A549 treated with GW870086 at 1 μM for 4 hours (cell line): ENCODE measurements at places on chromosomes 6 and 20. TPM values are rescaled to one million over a fixed set of nuclear protein-coding genes. Genes with fewer than 3 reads are reported as not detected.

LRRC1 gene
- 4.7 to 6.3 TPM (median 5.8 TPM) in 5 replicates for total RNA-seq

SLC22A16 gene
- not detected in 5 replicates for total RNA-seq

VSX1 gene
- total RNA-seq, result 0.43 to 1.1 TPM (median 0.61 TPM) in 5 replicates

DOK5 gene
- total RNA-seq, result not detected in 5 replicates

CD164 gene
- 88.6 to 117 TPM (median 102 TPM) in 5 replicates for total RNA-seq

IFNGR1 gene
- 35.2 to 40.7 TPM (median 38.9 TPM) in 5 replicates for total RNA-seq

BTN1A1 gene
- not detected in 5 replicates for total RNA-seq

ZBTB46 gene
- total RNA-seq, result 0.66 to 0.86 TPM (median 0.78 TPM) in 5 replicates

C6orf58 gene
- total RNA-seq, result 0.24 to 0.25 TPM in 2 of 5 replicates, not detected in the others

NEDD9 gene
- 36.6 to 54.5 TPM (median 47.4 TPM) in 5 replicates for total RNA-seq

TAP1 gene
- 34.1 to 42.0 TPM (median 39.9 TPM) in 5 replicates for total RNA-seq

BPIFB2 gene
- total RNA-seq, result not detected in 5 replicates

HTR1E gene
- not detected in 5 replicates for total RNA-seq

CUL7 gene
- total RNA-seq, result 6.2 to 8.3 TPM (median 6.9 TPM) in 5 replicates

GSTA3 gene
- total RNA-seq, result not detected in 5 replicates

VWA7 gene
- total RNA-seq, result 1.2 to 2.0 TPM (median 1.5 TPM) in 5 replicates

PKHD1 gene
- total RNA-seq, result not detected in 5 replicates

PTCHD4 gene
- 0.05 to 0.06 TPM in 2 of 5 replicates, not detected in the others for total RNA-seq

SLC17A2 gene
- total RNA-seq, result not detected in 5 replicates

SLA2 gene
- 0.06 to 0.10 TPM in 2 of 5 replicates, not detected in the others for total RNA-seq

NKAIN4 gene
- 5.2 to 8.2 TPM (median 6.0 TPM) in 5 replicates for total RNA-seq

GABRR1 gene
- not detected in 5 replicates for total RNA-seq

NKX2-2 gene
- total RNA-seq, result not detected in 5 replicates

LINC00237 gene
- total RNA-seq, result not detected in 5 replicates

IL17A gene
- total RNA-seq, result not detected in 5 replicates

WFDC10B gene
- not detected in 5 replicates for total RNA-seq

CFB gene
- 1.6 to 3.3 TPM (median 2.4 TPM) in 5 replicates for total RNA-seq

PREX1 gene
- 10.7 to 13.0 TPM (median 12.3 TPM) in 5 replicates for total RNA-seq

FAM209B gene
- total RNA-seq, result 0.21 to 0.72 TPM (median 0.48 TPM) in 5 replicates

ANGPT4 gene
- total RNA-seq, result 0.06 to 0.07 TPM in 2 of 5 replicates, not detected in the others

PCMTD2 gene
- total RNA-seq, result 8.3 to 13.2 TPM (median 11.7 TPM) in 5 replicates

TINAG gene
- total RNA-seq, result not detected in 5 replicates

AKAP12 gene
- total RNA-seq, result 92.5 to 148 TPM (median 143 TPM) in 5 replicates

CLIC5 gene
- total RNA-seq, result 0.10 TPM in 1 of 5 replicates, not detected in the others

GPX5 gene
- total RNA-seq, result not detected in 5 replicates

SOX18 gene
- 1.7 to 2.6 TPM (median 2.2 TPM) in 5 replicates for total RNA-seq

SCRT2 gene
- not detected in 5 replicates for total RNA-seq

TFAP2D gene
- not detected in 5 replicates for total RNA-seq

MYBL2 gene
- total RNA-seq, result 68.0 to 83.7 TPM (median 78.8 TPM) in 5 replicates

IL20RA gene
- 0.03 to 0.06 TPM in 2 of 5 replicates, not detected in the others for total RNA-seq

CCN2 gene
- 57.9 to 92.2 TPM (median 70.8 TPM) in 5 replicates for total RNA-seq

NRSN1 gene
- total RNA-seq, result not detected in 5 replicates

PEX7 gene
- 4.7 to 6.1 TPM (median 5.1 TPM) in 5 replicates for total RNA-seq

EFCAB8 gene
- total RNA-seq, result not detected in 5 replicates

ZBTB22 gene
- 2.5 to 3.6 TPM (median 3.2 TPM) in 5 replicates for total RNA-seq

FAXC gene
- 6.1 to 7.4 TPM (median 6.8 TPM) in 5 replicates for total RNA-seq

ULBP2 gene
- total RNA-seq, result 2.1 to 4.2 TPM (median 3.6 TPM) in 5 replicates

DNPH1 gene
- total RNA-seq, result 79.1 to 97.6 TPM (median 96.2 TPM) in 5 replicates

BPIFB1 gene
- 0.08 to 0.10 TPM in 2 of 5 replicates, not detected in the others for total RNA-seq

IMPG1 gene
- total RNA-seq, result not detected in 5 replicates

BNIP5 gene
- 0.06 TPM in 1 of 5 replicates, not detected in the others for total RNA-seq

SRC gene
- 134 to 164 TPM (median 152 TPM) in 5 replicates for total RNA-seq

FAM210B gene
- total RNA-seq, result 9.4 to 12.8 TPM (median 11.7 TPM) in 5 replicates

LRFN2 gene
- not detected in 5 replicates for total RNA-seq

ARID1B gene
- 13.9 to 14.7 TPM (median 14.1 TPM) in 5 replicates for total RNA-seq

JPH2 gene
- total RNA-seq, result 3.0 to 3.7 TPM (median 3.2 TPM) in 5 replicates

DDR1 gene
- 52.0 to 64.5 TPM (median 60.6 TPM) in 5 replicates for total RNA-seq

PLCB1 gene
- total RNA-seq, result 0.30 to 0.89 TPM (median 0.58 TPM) in 5 replicates
